Activated naive CD8-positive, alpha-beta T cell treated with anti-CD3 and anti-CD28 coated beads, Interleukin-2, amount 10 ng/mL, durations not matched to agents 7 days and 5 days (primary cell): ENCODE measurements at places on chromosomes 5 and 9. TPM values are rescaled to one million over a fixed set of nuclear protein-coding genes. Genes with fewer than 3 reads are reported as not detected.

GRCh38 chr9:86287013-86287412, 4.7 kb upstream of the ISCA1 start:
- no peak for DNase-seq

DNA sequence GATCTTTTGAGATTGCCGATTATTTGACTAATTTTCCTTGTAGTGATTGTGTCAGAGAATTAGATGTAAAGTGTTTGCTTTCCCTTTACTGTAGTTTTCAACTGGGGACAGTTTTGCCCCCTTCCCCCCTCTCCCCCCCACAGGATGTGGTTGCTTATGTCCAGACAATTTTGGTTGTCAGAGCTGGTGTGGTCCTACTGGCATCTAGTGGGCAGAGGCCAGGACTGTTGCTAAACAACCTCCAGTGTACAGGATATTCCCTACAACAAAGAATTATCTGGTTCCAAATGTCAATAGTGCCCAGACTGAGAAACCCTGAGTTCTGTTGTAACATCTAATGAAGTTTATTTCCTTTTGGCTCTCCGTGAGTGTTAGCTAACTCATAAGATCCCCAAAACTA, 20.0 kb downstream of the TMEFF1 start:
- no peak for DNase-seq

GRCh38 chr5:149749481-149750365, 19.6 kb downstream of the PPARGC1B start:
- DNase-seq: no peak

DNA sequence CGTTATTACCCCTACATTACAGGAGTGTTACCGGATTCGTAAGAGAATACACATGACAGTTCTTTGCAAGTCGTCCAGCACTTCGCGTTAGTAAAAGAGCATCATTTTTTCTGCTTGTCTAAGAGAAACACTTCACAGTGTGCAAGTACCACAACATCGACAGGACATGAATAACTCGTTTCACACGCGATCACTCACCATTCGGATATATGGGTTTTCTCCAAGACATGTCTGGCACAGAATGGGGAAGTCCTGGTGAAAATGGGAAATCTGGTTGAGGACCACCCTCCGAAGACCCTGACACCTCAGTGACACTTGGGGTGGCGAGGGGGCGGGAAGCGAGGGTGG, 642 bp downstream of the RBM22 start:
- no peak for DNase-seq

- DNase-seq: no peak
Observed at GRCh38 chr9:106835840-106836239, 27.1 kb upstream of the ZNF462 start.

DNA sequence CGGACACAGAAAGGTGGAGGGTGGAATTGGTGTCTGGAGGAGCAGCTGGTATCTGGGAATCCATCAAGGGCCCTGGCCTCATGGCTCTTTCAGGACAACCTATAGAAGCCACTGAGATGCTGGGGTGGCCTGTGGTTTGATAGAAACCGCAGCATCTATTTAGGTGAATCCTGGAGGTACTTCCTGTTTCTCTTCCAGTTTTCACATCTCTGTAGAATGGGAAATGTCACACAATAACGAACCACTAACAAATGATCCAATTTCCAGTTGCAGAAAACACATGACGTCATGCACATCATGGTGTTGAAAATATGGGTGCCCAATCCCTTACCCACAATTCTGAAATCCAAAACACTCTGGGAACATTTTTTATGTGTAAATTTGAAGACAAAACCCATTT, 52.2 kb downstream of the ROPN1L start:
- DNase-seq: no peak

DNA sequence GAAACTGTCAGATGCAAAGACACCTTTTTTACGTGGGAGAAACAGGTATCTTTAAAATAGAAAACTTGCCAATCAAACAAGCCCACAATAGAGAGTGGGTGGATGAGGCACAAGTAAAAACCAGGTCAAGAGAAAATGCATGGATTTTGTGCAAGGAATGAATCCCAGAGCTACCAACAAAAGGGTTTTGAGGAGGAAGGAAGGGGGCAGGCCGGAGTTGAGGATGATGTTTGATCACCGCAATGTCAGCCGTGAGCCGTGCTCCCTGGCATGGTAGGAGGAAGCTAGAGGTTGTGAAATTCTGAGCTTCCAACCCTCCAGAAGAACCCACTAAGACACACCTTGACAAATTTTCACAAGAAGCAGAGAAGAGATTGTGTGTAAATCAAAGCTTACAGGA, 53.2 kb downstream of the HRH2 start:
- peak; percentile 6 for DNase-seq

DNA sequence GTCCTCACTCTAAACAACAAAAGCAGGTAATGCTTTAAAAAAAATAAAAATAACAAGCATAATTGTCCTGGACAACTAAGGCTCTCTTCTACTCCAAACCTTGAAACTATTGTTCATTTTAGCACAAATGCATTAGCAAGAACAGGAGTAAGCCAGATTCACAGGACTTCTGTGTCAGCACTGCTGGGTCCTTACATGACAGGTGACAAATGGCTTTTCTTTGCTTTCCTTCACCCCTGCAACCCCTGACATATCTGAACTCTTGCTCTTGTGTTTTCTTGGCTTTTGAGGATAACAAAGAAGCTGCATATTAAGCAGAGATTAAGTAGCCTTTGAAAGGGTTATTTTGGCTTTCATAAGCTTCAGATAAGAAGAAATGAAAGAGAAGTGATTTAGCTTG, 71.1 kb downstream of the ZNF474 start:
- no peak for DNase-seq

DNA sequence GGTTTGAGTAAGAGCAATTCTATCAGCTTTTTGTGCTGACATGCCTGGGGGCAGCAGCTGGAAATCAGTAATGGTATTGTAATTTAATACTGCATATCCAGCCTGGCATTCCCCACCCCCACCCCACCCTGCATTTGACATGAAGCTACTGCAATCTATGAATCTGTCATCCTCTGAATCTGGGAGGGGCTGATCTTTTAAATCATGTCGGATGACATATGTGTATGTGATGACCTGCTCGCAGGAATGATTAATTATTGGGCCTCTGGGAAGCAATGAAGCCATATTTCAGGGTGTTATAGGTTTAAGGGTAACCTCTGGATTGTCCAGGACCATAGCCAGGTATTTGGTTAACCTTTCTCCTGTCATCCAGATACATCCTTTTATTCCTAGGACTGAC, 64.6 kb upstream of the RASGRF2 start:
- no peak for DNase-seq

STPG3 gene
- total RNA-seq: not detected

PTGS1 gene
- 1.6 TPM for total RNA-seq

SVEP1 gene
- not detected for total RNA-seq
